Right lung (tissue), 10 donors: ENCODE measurements at places on chromosomes 3 and 15. TPM values are rescaled to one million over a fixed set of nuclear protein-coding genes. Genes with fewer than 3 reads are reported as not detected.

GRCh38 chr3:178155521-178155920 is 380.7 kb upstream of the KCNMB2 start:
- no peak for DNase-seq

- DNase-seq: no peak
These were observed 93.6 kb upstream of the CFAP20DC start for GRCh38 chr3:59143447-59143846.

DNA sequence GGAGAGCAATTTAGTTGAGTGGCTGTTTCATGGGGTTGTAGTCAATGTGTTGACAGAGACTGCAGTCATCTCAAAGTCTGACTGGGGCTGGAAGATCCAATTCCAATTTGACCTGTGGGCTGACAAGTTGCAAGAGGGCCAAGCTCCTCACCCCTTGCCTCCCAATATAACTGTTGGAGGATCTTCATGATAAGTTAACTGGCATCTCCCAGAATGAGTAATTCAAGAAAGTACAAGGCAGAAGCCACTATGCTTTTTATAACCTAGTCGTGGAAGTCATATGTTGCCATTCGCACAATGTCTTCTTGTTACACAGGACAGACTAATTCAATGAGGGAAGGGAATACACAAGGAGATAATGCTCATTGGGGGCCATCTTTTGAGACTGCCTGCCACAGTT is 29.1 kb downstream of the GPR15 start:
- DNase-seq: no peak

RNU6-1 gene
- not detected for polyA plus RNA-seq

DNA sequence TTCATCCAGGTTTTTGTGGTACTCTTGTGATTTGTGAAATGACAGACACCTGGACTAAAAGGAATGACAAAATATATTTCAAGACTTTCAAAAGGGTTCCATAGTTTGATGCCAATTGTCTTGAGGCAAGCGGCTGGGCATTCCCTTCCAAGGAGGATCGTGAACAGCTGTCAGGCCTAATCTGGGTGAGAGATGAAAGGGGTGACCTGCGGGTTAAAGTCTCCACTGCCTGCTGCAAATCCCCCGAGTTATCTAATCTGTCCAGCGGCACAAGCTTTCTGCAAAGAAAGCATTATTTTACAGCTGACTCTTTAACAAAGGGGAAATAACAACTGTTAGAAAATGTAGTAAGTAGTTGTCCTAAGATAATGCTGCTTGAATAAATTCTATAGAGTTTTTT is 128.7 kb upstream of the MB21D2 start:
- DNase-seq: no peak
